ENCODE measurements at places on chromosomes 16 and 17. TPM values are rescaled to one million over a fixed set of nuclear protein-coding genes. Genes with fewer than 3 reads are reported as not detected.

DNA sequence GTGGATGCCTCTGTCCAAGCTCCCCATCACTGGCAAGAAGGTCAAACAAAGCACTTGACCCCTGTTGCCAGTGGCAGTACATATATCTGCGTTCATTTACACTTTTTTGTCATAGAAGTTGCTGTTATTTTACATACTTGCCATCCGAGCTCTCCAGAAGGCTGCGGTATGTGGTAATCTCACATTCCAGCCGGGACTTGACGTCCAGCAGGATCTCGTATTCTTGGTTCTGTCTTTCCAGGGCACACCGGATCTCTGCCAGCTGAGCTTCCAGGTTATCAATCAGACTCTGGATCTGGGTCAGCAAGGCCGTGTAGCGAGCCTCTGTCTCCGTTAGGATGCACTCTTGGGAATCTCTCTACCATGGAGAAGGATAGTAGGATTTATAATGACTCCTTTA is 6.6 kb downstream of the KRT39 start:
- no peak for DNase-seq

DNA sequence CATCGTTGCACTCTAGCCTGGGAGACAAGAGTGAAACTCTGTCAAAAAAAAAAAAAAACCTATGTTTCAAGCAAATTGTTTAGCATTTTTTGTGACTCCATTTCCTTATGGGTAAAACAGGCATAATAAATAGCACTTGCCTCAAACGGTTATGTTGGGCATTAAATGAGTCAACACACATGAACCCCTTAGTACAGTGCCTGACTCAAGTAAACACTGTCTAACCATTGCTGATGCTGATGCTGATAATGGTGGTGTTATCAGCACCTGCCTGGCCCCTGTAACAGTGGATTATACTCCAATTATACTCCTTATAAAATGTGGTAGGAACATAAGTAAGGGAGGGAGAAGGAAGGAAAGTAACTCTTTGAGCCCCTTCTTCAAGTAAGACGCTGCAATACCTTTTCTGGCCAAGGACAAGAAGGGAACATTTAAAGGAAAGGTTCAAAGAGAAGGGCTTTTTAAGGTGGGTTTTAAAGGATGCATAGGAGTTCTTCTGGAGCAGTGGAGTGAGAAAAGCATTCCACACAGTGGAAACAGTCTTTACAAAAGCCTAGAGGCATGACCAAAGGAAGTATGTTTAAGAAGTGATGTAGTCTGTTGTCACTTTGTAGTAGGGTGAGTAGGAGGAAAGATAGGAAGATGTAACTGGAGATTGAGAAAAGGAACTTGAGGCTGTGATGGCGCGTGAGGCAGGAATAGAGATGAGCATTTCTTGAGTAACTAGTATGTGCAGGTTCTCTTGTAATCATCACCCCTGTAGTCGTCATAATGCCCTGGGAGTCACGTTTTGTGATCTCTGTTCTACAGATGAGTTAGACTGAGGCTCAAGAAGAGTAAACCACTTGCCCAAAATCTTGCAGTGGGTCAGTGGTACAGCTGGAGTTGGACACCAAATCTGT is 4.3 kb downstream of the SCNN1B start:
- no peak for DNase-seq

GRCh38 chr17:74715144-74715543 is 2.4 kb upstream of the CD300LF start:
- no peak for DNase-seq

- no peak for DNase-seq
These were observed 716.6 kb upstream of the CDH8 start for GRCh38 chr16:62752854-62753253.

DNA sequence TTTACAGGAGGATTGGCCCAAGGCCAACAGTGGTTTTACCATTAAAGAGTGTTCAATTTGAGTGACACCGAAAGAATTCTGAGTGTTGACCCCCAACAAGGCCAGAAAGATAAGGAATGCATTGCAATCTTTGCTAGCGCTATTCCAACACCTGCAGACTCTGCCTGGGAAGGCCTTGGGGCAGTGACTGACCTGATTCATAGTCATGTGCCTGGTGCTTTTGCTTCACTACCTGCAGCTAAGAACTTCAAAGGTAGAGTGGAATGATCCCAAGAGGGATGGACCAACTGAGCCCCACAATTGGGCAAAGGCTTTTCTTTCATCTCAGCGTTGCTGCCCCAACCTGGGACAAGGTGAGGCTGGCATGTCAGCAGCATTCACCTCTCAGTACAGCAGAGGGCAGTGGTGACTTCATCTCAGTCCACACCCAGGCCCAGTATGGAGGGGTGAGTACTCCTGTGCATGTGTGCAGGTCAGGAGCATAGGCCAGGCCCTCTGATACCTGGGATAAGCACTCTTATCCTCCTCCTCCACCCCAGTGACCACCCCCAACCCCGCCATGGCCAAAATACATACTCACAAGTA is 149.6 kb upstream of the GNAO1 start:
- peak; percentile 15 for DNase-seq

DNA sequence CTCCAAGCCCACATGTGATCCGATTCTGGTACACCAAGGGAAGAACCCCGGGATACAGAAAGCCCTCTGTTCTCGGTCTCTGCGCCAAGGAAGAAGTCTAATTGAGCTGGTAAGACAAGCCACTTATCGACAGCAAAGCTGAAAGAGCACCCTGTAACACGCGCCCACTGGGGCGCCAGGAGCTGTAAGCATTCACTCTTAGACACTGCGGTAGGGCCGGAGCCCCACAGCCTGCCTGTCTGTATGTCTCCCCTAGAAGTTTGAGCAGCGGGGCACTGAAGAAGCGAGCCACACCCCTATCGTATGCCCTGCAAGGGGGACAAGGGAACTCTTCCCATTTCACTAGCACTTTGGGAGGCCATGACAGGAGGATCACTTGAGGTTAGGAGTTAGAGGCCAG is 27.0 kb upstream of the MEIOC start:
- DNase-seq, result no peak

DNA sequence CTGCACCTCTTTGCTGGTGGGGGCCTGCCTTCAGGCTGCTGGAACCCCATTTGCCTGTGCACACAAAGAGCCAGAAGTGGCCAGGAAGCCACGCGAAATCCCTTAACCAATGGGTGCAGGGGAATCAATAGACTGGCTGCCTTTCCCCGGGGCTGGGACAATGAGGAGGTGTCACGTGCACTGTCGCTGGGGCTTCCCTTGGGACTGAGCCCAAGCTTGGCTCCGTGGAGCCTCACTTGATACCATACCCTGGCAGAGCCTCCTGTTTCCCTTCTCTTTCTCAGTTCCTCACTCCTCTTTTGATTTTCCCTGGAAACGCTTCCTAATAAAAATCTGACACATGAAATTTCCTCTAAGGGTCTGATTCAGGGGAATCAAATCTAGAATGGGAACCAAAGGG is 38.8 kb upstream of the C16orf82 start:
- no peak for DNase-seq

GRCh38 chr16:27305839-27306442 is 7.8 kb upstream of the IL4R start:
- DNase-seq, result no peak

DNA sequence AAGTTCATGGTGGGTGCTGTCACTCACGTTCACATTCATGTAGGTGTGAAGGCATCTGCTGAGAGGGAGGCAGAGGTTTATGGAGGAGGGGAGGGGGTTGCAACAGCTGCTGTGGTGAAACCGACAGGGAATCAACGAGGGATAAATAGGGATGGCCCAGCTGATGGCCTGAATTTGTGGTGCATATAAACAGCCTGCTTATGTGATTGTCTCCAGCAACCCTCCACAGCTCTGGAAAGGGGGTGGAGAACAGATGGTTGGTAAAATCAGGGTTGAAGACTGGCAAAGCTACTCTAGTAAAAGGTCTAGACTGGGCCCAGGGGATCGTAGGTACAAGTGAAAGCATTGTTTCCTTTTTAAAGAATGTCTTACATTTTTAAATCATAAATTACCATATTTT is 53.7 kb downstream of the IQCK start:
- DNase-seq, result no peak

DNA sequence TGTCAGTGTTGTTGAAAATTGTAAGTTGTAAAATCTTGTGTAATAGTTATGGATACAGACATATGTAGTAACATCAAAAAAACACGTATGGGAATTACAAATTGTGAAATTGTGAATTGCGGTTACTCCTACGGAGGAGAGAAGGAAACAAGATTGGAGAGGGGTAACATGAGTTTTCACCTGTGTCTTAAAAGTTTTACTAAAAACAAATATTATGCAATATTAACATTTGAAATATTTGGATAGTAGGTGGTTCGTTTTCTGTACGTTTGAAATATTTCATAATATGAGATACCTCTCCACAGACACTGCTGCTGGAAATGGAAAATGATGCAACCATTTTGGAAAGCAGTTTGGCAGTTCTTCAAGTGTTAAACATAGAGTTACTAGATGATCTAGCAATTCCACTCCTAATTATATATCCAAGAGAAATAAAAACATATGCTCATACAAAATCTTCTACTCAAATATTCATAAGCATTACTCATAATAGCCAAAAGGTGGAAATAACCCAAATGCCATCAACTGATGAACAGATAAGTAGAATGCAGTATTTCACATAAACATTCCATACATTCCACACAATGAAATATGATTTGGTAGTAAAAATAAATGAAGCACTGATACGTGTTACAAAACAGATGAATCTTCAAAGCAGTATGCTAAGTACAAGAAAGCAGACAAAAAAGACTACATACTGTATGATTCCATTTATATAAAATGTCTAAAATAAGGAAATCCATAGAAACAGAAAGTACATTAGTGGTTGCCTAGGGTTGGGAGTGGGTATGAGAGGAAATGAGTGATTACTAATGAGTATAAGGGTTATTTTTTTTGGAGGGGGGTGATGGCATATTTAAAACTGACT is 40.7 kb upstream of the ABCA10 start:
- DNase-seq, result no peak

DNA sequence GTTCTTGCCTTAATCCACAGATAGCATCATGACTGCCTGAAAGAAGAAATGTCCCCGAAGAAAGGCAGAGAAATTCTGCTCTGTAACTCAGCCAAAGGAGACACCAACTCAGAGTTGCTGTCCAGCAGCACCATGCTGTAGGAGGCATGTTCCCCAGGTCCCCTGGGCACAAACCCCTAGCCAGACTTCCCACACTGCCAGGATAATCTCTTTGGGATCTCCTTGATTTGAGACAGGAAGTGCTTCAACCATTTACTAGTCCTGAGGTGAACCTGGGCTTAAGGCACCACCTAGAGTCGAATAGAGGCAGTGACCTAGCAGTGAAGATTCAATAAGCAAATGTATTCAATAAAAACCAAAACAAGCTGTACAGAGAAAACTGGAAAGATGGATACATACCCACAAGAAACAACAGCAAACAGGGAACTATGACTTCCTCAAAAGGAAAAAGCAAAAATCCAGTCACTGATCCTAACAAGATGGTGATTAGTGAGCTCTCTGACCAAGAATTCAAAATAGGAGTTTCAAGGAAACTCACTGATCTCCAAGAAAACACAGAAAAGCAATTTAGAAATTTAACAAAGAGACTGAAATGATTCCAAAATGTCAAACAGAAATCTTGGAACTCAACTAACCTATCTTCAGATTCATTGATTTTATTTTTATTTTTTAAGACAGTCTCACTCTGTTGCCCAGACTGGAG is 5.7 kb downstream of the OR4D2 start:
- DNase-seq, result no peak

DNA sequence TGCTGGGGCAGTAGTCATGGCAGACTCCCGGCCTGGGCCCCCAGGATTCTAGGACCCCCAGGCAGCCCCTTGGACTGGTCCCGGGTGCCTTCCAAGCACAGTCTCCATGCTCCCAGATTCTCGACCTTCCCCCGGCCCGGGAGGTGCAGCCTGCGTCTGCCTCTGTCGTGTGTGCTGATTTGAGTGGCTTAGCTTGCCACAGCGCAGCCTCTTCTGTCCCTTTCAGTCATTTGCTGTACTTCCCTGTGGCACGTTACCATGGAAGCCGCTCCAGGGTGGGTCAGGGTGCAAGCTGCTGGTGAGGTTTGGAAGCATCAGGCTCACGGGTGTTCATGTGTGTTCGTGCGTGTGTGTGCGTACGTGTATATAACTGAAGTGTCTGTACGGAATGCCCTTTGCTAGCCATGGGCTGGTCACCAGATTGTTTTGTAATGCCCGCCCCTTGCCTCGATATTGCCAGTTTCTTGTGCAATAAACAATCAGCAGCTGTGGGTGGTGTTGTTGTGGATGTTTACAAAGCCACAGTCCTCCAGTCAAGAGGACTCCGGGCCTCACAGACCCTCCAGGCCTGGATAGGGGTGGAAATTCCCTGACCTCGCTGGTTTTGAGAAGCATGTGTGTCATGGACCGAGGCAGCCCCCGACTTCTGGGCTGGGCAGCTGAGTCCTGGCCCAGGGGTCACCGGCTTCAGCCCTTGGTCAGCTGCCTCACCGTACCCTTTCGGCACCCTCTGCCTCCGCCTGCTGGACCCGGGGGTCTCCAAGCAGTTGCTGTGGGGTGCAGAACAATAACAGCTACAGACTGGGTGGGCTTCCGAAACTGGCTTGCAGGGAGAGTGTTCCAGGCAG is 9.7 kb upstream of the CLEC18A start:
- no peak for DNase-seq

KRTAP1-3 gene
- not detected for total RNA-seq

CNTNAP4 gene
- total RNA-seq, result not detected

CIITA gene
- 5.1 TPM for total RNA-seq

Measured in heart right ventricle (tissue), 16 donors.